Stimulated activated CD4-positive, alpha-beta T cell treated with anti-CD3 and anti-CD28 coated beads, Interleukin-2, amount 100 ng/mL, for 24 hours (primary cell): ENCODE measurements at places on chromosomes 11 and 22.

GRCh38 chr11:2539371-2540222 lies 94.8 kb downstream of the KCNQ1 start:
- DNase-seq: no peak

GRCh38 chr11:110529043-110529442 lies 99.3 kb downstream of the FDX1 start:
- no peak for DNase-seq

- DNase-seq: no peak
Observed at GRCh38 chr11:2132874-2133240, 6.3 kb downstream of the IGF2 start.

DNA sequence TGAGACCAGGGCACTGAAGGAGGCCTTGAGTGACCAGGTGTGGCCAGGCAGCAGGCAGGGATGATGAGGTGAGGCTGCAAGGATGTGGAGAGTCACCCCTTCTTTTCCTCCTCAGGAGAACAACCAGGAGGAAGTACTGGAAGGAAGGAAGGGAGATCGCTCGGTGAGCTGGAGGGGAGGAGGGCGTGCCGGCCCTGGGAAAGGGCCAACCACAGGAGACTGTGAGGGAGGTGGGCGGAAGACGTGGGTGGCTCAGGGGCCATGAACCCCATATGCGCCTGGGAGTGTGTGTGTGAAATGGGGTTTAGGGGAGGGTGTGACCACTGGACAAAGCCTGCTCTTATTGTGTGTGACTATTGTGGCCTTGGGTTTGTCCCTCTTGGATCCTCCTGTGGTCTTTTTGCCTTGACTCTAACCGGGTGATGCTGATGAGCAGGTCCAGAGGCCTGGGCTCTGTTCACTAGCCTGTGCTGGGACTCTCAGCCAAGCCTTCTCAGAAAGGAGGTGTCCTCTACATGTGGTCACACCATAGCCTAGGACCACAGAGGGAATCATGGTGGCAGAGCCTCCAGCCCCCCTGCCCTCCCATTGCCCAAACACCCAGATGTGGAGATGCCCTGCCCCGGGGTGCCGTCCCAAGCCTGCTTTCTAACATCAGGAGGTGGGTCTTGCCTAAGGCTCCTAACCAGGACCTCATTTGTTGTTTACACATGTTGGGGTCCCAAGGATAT lies 41.3 kb upstream of the TUB start:
- no peak for DNase-seq

DNA sequence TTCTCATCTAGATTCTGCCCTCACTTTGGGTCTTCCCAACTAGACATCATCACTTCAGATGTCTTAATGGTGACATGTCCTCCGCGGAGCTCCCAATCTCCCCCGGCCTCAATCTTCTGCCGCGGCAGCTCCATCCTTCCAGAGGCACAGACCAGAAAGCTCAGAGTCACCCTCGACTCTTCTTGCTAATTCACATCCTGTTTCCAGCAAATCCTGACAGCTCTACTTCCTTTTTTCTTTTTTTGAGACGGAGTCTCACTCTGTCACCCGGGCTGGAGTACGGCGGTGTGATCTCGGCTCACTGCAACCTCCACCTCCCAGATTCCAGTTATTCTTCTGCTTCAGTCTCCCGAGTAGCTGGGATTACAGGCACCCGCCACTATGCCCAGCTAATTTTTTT lies 54.5 kb downstream of the CACNG2 start:
- DNase-seq: no peak

GRCh38 chr11:35173011-35173511 lies 34.1 kb downstream of the CD44 start:
- DNase-seq: no peak

- DNase-seq: no peak
Observed at GRCh38 chr11:44199816-44200215, 104.3 kb downstream of the EXT2 start.

- DNase-seq: no peak
Observed at GRCh38 chr11:64759722-64760719, at the start of gene PYGM. TSS of gene PYGM (minus strand) at chr11:64759974. CDS start at chr11:64759898, 76 bp downstream.

GRCh38 chr22:38965614-38966379 lies 8.4 kb downstream of the APOBEC3A start:
- DNase-seq: no peak
